NCI-H2171 treated with DMSO at 0.1 percent for 48 hours (cell line): ENCODE measurements at places on chromosomes 16 and 17.

DNA sequence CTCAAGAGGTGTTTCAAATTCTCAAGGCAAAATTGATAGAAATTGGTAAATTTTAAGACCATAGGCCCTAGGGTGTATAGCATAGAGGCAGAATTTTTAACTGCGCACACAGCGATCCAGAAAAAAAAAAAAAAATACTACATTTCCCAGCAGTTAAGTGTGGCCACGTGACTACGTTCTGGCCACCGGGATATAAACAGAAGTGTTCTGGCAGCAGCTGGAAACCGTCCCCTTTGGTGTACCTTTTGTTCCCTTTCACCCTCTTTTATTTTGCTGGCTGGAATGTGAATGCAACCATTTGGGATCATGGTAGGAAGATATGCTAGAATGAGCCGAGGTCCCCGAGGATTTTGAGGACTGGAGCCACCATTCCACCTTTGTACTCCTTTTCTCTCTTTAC, 52.7 kb upstream of the AKAP1 start:
- DNase-seq = no peak

DNA sequence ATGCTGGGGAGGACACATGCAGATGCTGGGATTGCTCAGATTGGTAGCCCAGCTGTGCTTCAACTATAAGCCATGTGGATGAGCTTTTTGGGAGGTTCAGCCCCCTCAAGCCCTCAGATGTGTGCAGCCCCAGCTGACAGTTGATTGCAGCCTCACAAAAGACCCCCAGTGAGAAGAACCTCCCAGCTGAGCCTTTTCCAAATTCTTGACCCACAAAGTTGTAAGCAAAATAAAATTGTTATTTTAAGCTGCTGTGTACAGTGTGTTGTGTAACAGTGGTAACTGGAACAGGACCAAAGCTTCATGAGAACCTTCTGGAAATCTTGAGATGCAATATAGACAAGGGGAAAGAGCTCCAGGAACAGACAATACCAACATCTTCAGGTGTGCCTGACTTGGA, 156.8 kb upstream of the IRX3 start:
- no peak for DNase-seq

- DNase-seq = no peak
Measured at GRCh38 chr16:23575834-23576233, 18.3 kb downstream of the UBFD1 start.

- DNase-seq = peak; percentile 99
Measured at GRCh38 chr16:11792410-11793241, 4.4 kb downstream of the ZC3H7A start.

- no peak for DNase-seq
Measured at GRCh38 chr16:3759736-3760135, 42.4 kb upstream of the TRAP1 start.

DNA sequence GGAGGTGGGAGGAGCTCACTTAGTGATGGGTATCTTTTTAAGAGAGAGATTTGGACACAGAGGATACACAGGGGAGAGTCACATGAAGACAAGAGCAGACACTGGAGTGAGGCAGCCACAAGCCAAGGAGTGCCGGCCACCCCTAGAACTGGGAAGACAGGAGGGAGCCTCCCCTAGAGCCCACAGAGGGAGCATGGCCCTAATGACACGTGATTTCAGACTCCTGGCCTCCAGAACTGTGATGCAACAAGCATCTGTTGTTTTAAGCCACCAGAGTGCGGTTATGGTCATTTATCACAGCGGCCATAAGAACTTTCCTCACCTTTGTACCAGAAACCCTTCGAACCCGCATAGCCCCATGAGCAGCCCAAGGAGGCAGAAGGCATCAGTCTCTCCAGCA, 33.3 kb downstream of the SLC38A8 start:
- DNase-seq = no peak

DNA sequence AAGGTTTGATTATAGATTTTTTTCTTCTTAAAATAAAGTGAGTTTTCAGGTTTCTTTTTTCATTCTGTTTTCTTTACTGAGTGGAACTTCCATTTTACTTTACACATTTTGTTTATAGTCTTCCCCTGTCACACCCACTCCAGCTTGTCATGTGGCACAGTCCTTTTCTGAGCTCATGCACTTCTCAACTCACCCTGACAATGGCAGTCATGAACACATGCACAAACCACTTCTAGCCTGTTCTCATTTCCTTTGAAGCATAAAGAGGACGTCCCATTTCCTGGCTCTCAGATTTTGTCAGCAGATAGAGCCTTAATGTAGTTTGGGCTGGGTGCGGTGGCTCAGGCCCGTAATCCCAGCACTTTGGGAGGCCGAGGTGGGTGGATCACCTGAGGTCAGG, 168.0 kb downstream of the AHSP start:
- DNase-seq = no peak

- no peak for DNase-seq
Measured at GRCh38 chr17:38873640-38874380, 4.0 kb downstream of the LASP1 start.

DNA sequence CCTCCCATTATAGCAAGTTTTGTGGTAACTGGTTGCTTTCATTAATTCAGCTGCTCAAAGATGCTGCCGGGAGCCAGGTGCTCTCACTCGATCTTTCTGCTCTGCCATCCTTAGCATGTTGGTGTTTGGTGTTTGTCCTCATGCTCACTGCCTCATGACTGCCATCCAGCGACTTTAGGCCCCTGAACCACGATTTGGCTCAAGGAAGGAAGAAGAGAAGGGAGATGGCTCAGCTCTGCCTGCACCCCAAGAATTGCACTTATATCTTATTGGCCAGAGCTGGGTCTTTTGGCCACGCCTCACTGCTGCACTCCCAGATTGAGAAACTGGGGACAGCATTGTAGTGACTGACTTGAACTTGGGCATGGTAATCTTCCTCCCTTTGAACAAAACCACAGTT, 52.7 kb downstream of the ARSG start:
- no peak for DNase-seq
